ENCODE measurements at places on chromosomes 6 and 20.

GRCh38 chr6:147689398-147689797, 180.9 kb downstream of the SAMD5 start:
- DNase-seq: no peak

DNA sequence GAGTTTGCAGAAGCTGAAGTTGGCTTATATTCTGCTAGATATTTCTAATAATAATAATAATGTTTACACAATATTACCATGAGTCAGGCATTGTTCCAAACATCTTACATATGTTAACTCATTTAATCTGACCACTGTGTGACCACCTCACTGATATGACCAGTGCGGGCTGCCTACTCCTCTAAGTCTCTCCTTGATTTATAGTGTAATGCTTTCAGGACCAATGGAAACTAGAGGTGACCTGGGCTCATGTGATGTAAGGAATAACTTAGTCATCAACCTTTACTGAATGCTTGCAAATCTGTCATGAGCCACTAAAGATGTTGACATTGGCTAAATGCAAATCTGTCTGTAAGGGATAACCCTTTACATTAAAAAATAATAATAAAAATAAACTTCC, 51.1 kb upstream of the GPR6 start:
- no peak for DNase-seq

- DNase-seq: no peak
Observed at GRCh38 chr20:18589941-18590674, 2.3 kb downstream of the DTD1 start.

- no peak for DNase-seq
Observed at GRCh38 chr6:37429352-37429750, 3.7 kb upstream of the CMTR1 start.

- no peak for DNase-seq
Observed at GRCh38 chr20:50397058-50397457, 113.1 kb upstream of the PTPN1 start.

DNA sequence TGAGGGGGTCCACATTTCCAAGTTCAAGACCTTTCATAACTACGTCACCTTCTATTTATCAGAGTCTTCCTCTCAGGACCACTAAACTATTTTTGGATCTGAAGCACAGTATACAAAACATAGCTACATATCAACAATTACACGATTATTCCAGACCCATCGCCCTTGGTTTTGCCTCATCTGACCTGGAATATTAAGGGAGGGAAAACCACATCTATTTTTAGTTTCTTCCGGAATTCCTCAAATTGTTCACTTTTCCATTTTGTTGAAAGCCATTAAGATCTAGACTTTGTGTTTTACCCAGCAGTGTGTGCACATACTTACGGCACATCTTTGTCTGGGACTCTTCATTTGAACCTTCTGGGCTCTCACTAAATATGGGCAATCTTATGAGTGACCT, 12.0 kb upstream of the ADGRF5 start:
- no peak for DNase-seq

GRCh38 chr6:12890171-12890790, 173.7 kb downstream of the PHACTR1 start:
- DNase-seq: no peak

- DNase-seq: no peak
Observed at GRCh38 chr20:58546416-58546711, 31.2 kb upstream of the APCDD1L start.

DNA sequence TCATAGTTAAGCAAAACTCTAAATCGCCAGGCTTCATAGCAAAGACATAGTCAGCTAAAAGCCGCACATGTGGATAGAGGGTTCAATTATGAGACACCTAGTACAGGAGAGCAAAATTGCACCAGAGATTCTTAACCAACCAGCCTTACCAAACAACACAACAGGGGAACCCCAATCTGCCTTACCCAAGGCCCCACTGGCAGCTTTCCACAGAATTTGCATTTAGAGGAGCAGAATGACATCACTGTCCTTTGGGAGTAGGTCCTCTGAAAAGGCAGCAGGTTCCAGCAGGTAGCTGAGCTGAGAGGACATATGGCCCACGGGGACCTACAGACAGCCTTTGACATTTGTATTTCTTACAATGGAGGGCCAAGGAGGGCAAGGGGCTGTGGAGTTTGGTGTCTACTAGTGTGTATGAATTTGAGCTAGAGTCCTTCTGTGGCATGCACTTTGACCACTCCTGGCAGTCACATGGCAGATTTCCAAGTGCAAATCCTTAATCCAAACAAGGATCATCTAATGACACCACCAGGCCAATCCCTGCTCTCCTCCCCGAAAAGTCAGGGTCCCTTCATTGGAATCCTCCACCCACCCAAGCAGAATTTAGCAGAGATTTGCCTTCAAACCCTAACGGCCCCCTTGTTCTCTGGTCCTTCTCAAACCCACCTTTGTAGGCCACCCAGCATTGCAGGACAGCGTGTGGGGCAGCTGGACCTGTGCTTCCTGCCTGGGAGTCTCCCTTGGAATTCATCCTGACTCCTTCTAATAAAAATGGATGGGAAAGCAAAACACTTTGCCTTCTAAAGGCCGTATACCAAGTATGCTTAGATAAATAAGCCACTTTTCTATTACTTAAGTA, 171.2 kb upstream of the SUPT3H start:
- no peak for DNase-seq

GRCh38 chr6:148349466-148349865, 6.8 kb downstream of the SASH1 start:
- no peak for DNase-seq

DNA sequence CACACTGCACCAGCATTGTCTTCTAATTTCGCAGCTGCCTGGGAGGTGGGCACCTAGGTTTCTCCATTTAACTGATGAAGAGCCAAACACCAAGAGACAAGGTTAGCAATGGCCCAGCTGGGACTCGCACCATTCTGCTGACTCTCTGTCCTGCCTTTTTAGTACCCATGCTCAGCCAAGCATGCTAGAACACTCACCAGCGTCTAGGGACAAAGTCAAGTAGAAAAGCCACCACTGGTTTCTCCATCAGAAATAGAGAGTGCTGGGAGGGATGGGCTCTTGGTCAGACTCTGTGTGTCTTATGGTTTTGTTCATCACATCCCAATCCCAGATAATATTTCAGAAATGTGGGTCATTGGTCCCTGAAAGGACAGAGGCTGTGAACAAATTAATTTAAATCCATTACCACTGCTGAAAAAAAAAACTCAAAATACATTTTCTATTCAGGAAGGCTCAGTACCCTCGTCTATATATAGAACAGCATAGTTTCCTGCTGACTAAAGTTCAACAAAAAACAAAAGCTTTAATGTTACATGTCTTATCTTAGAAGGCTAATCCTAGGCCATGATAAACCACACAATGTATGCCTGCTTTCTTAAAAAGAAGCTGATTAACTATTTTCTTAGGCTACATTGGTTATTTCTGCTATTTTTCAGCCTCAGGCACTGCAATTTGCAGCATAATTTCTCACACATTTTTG, 111.0 kb downstream of the TBC1D7 start:
- no peak for DNase-seq

DNA sequence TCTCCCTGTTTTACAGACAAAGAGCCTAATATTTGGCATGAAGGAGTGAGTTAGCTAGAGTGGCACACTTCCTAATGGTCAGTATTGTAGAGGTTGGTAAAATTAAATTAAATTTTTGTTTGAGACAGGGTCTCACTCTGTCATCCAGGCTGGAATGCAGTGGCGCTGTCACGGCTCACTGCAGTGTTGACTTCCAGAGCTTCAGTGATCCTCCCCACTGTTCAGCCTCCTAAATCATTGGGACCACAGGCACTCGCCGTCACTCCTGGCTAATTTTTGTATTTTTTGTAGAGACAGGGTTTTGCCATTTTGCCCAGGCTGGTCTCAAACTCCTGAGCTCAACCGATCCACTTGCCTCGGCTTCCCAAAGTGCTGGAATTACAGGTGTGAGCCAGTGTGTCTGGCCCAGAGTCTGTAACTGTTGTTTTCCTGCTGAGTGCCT, 70.9 kb downstream of the SCAND1 start:
- no peak for DNase-seq

- DNase-seq: no peak
Observed at GRCh38 chr6:45477790-45478189, 100.1 kb upstream of the SUPT3H start.

GRCh38 chr6:4322846-4323309, 187.5 kb upstream of the ECI2 start:
- no peak for DNase-seq

- DNase-seq: no peak
Observed at GRCh38 chr20:21519136-21519584, 5.3 kb upstream of the NKX2-2 start.

DNA sequence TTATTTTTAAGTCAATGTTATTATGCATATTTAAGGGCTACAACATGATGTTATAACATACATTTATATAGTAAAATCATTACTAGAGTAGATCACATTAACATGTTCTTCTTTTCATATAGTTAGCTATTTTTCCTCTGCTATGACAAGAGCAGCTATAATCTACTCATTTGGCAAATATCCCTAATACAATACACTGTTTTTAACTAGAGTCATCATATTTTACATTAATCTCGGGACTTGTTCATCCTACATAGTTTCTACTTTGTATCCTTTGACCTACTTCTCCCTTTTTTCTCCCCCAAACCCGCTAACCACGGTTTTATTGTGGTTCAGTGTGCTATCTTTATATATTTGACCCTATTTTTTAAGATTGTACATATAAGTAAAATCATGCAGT, 249.0 kb downstream of the EPM2A start:
- no peak for DNase-seq

- no peak for DNase-seq
Observed at GRCh38 chr6:80148220-80148619, 41.7 kb downstream of the BCKDHB start.

GRCh38 chr6:95545686-95546085, 31.6 kb upstream of the MANEA start:
- DNase-seq: no peak

DNA sequence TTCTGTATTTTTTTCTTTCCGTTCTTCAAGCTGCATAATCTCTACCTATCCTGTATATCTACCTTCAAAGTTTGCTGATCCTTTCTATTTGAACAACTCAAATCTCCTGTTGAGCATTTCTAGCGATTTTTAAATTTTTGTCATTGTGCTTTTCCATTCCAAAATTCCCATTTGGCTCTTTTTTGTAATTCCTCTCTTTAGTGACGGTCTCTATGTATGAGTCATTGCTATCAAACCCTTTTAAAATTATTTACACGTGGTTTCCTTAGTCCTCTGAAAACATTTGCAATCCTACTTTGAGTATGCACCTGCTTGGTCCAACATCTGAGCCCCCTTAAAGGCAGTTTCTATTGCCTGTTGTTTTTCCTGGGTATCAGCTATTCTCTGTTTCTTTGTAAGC, 100.5 kb upstream of the FOXC1 start:
- DNase-seq: no peak

GRCh38 chr6:53995935-53996334, 115.3 kb upstream of the MLIP start:
- no peak for DNase-seq

DNA sequence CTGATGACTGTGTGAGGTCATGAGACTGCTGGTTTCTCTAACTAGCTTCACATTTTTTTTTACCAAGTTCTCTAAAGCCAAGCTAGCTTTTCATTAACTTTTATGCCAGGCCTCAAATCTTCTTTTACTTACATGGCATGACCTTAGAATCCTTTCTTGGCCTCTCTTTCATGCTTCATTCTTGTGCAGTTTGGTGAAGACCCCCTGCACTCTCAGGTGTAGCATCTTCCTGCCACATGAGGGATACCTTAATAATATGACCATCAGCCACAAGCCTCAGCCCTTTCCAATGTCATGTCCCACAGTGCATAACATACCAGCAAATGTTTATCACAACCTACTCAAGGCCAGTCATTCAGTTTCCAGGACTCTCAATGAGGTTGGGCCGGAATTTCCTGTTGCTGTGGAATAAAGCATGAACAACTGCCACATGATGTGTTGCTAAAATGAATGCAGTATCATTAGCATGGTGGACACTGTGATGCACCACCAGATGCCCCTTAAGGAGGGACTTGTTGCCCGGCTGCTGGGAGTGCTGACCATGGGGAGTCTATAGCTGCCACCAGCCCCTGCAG, 72.2 kb downstream of the RIN2 start:
- no peak for DNase-seq

DNA sequence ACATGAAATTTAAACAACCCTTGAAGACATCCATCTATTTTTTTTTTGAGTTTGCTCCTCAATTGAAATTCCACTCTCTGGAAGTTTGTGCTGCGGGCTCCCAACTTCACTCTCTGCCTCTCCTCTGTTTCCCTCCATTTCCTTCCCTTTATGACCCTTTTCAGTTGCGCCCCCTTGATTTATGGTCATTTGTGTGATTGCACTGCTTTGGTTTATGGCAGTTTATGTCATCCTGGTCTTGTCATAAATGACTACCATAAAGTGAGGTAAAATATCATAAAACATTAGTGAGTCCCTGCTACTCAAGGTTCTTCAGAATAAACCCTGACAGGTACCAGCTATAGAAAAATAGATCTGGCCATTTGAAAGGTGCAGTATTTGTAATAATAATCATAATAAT, 348.3 kb upstream of the ZFP64 start:
- DNase-seq: no peak

DNA sequence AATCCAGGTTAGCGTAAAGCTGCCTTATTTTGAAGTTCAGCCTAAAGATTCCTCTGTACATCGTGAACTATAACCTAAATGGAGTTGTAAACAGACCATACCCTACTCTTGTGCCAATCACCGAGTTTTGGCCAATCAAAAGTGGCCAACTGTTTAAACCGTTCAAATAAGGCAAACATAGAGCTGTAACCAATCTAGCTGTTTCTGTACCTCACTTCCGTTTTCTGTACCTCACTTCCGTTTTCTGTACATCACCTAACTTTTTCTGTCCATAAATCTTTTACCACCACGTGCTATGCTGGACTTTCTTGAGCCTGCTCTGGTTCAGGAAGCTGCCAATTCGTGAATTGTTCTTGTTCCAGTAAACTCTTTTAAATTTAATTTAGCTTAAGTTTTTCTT, 39.7 kb downstream of the LBP start:
- DNase-seq: no peak

DNA sequence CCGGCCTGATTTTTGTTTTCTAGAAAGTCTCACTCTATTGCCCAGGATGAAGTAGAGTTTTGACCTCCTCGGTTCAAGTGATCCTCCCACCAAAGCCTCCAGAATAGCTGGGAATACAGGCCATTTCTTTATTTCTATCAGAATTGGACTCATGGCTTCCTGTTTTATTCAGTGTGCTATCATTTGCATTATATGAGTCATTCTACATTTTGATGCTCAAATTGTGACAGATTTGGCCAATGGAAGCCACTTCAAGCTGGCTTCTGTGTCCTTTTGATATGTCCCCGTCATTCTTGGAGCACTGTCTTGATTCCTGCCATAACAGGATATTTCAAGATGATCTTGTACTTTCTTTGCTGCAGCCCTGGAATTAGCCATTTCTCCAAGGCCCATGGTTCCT, 75.1 kb downstream of the CNBD2 start:
- DNase-seq: no peak
